Activated naive CD4-positive, alpha-beta T cell treated with anti-CD3 and anti-CD28 coated beads, Interleukin-2, amount 50 U/mL, for 72 hours (primary cell): ENCODE measurements at places on chromosomes 16 and 17.

DNA sequence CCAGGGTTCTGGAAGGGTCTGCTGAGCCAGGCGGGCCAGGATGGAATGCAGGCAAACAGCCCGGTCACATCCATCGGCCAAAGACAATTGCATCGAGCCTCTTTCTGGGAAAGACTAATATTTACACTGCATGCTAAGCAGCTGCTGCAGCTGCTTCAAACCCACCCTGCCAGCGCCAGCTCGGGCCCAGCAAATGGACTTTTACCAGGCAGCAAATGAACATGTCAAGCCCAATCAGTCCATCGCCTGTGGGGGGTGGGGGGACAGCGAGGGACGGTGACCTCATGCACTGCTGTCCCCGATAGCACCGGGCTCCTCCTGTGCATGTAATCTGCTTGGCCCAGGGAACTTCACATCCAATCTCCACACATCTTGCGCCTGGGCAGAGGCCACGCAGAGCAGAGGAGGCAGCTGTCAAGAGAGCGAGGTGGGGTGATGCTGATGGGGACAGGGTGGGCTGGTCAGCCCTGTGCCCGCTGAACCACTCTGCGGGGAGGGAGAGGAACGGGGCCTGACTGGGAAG lies 39.4 kb upstream of the CDH5 start:
- no peak for DNase-seq

DNA sequence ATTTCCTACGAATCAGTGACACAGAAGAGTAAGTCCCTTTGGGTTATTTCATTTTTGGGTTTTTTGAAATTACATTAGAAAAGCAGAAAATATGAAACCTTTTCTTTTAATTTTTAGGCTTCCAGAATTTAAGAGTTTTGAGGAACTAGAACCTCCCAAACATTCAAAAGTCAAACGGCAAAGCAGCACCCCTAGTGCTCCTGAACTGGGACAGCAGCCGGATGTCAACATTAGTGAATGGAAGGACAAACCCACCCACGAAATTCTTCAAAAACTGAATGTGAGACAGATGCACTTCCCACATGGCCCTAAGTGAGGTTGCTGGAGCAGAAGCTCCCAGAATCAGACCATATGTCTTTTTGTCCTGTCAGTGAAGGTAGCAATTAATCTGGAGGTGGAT lies 199.4 kb downstream of the PHKB start:
- no peak for DNase-seq

DNA sequence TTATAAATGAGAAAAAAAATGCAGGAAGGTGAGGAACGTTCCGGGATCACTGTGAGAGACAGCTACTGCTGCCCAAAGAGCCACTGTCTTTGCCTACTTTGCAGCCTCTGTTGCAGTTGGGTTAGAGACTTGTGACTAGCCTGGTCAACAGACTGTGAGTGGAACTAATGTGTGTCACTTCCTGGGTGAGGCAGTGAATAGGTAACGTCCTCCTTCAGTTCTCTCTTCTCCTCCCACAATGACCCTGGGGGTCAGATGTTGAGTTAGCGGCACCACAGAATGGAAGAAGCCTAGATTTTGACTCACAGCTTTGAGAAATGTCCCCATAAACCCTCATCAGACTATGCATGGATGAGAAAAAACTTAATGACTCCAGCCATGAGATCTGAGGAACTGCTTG lies 5.2 kb downstream of the C16orf46 start:
- DNase-seq = no peak

DNA sequence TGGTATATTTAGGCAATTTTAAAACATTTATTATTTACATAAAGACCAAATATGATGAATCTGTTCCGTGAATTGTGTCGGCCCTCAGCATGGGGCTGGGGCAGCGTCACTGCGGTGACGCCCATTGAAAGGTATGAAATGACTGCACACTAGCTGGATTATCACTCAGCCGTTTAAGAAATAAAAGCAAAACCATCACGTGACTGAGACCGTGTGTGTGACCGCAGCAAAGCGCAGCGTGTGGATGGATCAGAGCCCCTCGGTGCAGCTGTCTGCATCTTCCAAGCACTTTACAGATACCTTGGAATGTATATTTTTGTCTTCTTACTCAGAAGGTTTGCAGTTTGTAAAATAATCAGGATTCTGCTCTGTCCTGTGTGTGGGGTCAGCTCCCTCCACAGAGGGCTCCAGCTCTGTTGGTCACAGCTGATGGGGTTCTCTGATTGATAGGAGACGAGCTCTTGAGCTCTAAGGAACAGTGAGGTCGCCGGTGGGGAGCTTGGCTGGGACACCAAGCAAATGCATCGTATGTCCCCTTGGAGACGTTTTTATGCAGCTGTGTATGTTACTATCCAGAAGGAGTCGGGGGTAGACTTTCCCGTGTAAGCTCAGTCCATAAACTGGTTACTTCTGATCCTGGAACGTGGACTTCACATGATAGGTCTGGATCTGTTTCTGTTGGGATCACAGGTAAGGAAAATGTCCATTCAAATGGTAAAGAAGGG lies 45.1 kb downstream of the WDR45B start:
- no peak for DNase-seq

GRCh38 chr16:76346210-76346609 lies 69.0 kb downstream of the CNTNAP4 start:
- no peak for DNase-seq

DNA sequence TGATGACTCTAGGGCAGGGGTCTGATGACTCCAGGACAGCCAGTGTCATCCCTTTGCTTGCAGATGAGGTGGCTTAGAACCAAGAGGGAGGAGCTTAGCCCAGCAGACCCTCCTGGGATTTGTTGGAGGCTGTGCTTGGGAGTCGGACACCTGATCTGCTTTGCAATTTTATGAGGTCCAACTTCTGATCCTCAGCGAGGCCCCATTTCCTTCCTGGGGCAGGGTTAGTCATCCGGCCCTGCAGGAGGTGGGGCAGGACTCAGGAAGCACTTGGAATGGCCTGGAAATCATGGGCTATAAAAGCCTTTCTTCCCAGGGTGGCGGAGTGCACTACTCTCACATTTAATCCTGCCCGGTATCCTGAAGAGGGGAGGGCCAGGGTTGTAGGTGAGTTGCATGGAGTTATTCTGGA lies 168.5 kb downstream of the MSI2 start:
- no peak for DNase-seq

DNA sequence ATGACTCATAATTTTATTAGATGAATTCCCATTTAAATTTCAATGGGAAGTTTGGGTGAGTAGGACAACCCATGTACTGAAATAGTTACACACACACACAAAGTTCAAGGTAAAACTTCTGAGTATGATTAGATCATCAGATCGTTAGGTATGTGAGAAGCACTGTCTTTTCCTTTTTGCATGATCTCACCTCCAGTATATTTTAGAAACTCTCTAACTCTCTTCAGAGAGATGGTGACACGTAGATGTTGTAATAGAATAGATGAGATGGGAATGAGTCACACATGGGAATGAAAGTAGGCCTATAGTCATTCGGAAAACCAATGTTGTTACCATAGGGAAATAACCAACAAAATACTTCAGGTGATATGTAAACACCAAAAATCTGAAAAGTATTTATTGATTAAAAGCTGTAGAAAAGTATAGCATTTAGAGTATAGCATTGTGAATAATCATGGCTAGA lies 22.2 kb downstream of the KRT23 start:
- DNase-seq = no peak

- no peak for DNase-seq
These were observed 1.5 kb downstream of the PSMD7 start for GRCh38 chr16:74298104-74298503.

DNA sequence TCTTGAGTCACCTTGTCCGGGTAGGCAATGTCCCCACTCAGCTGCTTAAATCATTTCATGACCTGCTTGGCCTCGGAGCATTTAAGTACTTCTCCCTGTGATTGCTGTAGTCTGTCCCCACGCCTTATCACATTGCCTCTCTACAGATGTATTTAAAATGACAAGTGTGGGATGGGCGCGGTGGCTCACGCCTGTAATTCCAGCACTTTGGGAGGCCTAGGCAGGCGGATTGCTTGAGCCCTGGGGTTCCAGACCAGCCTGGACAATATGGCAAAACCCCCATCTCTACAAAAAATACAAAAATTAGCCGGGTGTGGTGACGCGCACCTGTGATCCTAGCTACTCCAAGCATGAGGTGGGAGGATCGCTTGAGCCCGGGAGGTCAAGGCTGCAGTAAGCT lies 1.3 kb upstream of the GJC1 start:
- DNase-seq = no peak

DNA sequence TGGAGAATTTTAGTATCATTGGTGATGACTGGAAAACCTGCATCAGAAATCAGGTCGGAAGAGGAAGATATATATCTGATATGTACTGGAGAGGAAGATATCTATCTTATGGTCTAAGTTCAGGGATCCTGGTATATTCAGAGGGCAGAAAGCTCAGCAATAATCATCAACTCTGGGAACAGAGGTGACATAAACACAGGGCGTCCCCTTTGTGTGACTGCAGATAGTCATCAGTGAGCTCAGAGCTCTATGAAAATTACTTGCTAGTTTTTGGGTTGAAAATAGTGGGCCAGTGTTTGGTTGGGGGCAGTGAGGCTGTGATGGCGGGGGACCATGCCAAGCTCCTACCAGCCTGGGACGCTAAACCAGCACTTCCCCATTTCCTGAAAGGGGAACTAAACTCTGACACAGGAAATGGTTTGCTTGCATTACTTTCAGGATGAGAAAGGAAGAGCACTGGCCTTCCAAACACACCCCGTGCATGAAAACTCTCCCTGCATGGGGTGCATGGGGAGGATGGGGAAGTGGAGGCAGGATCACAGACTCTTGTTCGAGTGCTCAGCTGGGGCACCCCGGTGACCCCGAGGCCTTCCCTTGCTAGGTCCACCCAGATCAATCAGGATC lies 15.8 kb downstream of the NOD2 start:
- no peak for DNase-seq

GRCh38 chr17:4969047-4969550 lies 1.5 kb upstream of the SPAG7 start:
- DNase-seq = peak; percentile 54

- DNase-seq = no peak
These were observed 3.3 kb downstream of the CD2BP2 start for GRCh38 chr16:30351586-30352419.

GRCh38 chr17:4199818-4200402 lies 56.9 kb downstream of the CYB5D2 start:
- DNase-seq = peak; percentile 49

DNA sequence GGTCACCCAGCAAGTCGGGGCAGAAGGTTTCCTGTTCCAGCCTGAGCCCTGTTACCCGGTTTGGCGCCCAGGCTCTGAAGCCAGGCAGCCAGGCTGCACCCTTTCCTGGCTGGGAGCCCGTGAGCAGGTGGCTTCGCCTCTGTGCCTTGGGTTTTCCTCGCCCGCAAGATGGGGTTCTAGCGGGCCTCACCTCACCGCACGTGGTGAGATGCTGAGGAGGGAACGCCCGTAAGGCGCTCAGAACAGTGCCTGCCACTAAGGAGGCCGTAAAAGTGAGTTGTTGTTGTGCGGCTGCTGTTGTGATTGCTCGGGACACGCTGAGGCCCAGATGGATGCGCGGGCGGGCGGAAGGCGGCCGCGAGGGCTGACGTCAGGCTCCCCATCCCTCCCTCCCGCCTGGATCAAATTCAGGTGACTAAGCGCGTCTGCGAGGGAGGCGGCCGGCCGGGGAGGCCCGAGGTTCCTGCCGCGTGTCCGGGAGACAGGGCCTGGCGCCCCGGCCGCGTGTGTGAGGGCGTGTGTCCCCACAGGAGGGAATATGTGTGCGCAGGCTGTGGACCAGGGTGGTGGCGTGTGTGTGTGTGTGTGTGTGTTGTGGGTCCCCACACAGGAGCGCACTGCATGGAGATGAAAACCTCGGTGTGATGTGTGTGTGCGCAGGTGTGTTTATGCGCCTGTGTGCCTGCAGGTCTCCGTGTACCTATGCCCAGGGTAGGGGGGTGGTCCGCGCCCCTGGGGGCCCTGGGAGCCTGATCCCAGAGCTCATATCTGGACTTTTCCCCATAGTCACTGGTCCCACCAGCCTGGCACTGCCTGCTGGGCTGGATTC lies 4.3 kb downstream of the CAMKK1 start:
- no peak for DNase-seq

DNA sequence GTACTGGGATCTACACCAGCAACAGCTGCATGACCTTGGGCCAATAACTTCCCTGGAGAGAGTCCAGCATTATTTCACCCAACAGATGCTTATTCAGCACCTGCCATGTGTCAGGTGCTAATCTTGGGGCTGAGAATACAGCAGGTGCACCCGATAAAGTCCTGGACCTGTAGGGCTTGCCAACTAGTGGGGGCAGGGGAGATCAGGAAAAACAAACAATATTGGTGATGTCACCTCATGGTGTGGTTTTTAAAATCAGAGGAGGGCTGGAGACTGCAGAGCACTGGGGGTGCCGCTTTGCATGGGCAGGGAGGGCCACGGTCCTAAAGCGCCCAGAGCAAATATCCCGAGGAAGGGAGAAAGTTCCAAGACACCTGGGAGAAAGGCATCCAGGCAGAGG lies 218.8 kb downstream of the C16orf95 start:
- DNase-seq = no peak

- no peak for DNase-seq
These were observed 25.4 kb downstream of the PLA2G10 start for GRCh38 chr16:14668556-14669223.

DNA sequence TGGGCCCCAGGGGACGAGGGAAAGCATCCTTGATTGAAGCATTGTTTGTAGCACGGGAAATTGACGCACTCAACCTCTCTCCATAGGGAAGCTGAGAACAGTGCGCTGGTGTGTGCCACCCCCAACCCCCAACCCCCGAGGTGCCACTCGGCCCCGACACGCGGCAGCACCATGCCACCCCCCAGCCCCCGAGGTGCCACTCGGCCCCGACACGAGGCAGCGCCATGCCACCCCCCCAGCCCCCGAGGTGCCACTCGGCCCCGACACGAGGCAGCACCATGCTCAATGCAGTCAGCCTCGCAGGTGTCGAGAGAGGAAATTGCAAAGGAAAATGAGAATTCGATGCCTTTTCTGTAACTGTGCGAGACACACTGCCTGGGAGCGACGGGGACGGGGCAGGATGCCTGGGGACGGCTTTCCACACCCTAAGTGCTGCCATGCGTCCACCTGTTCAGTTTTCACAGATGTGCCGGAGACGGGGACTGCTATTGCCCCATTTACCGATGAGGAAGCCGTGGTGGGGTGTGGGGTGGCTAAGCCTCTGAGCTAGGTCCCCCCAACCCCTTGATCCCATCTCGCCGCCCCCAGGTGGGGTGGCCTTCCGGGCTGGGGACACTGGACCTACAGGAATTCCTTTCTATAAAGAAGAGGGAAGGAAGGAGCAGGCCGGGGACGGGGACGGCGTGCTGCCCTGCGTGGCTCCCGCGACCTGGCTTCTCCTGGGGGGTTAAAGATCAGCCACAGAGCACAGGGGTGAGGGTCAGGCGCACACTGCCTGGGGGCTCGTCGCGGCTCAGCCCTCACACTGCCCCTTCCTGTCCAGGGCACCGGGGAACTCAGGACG lies 9.8 kb downstream of the CBFA2T3 start:
- DNase-seq = no peak

DNA sequence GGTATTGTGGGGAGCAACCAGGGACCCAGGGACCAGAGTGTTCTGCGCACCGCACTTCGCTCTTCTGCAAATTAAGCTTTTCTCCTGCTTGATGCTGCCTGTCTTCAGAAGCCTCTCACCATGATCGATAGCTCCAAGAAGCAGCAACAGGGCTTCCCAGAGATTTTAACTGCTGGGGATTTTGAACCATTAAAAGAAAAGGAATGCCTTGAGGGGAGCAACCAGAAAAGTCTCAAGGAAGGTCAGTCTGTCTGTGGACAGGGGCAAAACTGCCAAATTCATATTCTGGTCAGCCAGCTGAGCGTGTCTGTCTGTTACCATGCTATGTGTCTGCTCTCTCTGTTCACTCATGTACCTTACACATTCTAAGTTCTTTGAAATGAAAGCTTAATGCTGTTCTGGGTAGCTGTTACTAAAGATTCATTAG lies 115.7 kb downstream of the MRTFB start:
- DNase-seq = no peak

- DNase-seq = no peak
These were observed 2.9 kb downstream of the PHKB start for GRCh38 chr16:47463771-47464624.
